ENCODE measurements at places on chromosomes 16 and 17. TPM values are rescaled to one million over a fixed set of nuclear protein-coding genes. Genes with fewer than 3 reads are reported as not detected.

CD300E gene
- not detected for total RNA-seq

HBQ1 gene
- total RNA-seq, result 6.4 TPM

OR1F1 gene
- total RNA-seq, result 0.31 TPM

GRAP gene
- total RNA-seq, result 0.38 TPM

RSKR gene
- 4.3 TPM for total RNA-seq

NHLRC4 gene
- total RNA-seq, result 0.20 TPM

SPIRE2 gene
- 6.9 TPM for total RNA-seq

EME1 gene
- 16.0 TPM for total RNA-seq

PFN1 gene
- 2,769 TPM for total RNA-seq

MEOX1 gene
- not detected for total RNA-seq

C17orf100 gene
- total RNA-seq, result 2.8 TPM

SMIM36 gene
- total RNA-seq, result not detected

FBXW10 gene
- total RNA-seq, result 0.97 TPM

IGFALS gene
- total RNA-seq, result 0.21 TPM

PIPOX gene
- 0.10 TPM for total RNA-seq

ITGAD gene
- 0.06 TPM for total RNA-seq

CYTH1 gene
- 64.1 TPM for total RNA-seq

KRT31 gene
- total RNA-seq, result not detected

SGSM2 gene
- total RNA-seq, result 36.7 TPM

SHCBP1 gene
- total RNA-seq, result 45.2 TPM

CACNB1 gene
- 5.3 TPM for total RNA-seq

ZG16B gene
- total RNA-seq, result 0.69 TPM

NAGS gene
- 0.82 TPM for total RNA-seq

KREMEN2 gene
- total RNA-seq, result 2.5 TPM

PRRT2 gene
- 0.26 TPM for total RNA-seq

IL34 gene
- total RNA-seq, result 0.38 TPM

HBA2 gene
- total RNA-seq, result not detected

ZNF624 gene
- total RNA-seq, result 1.4 TPM
